Glomerular endothelial cell (primary cell): ENCODE measurements at places on chromosomes 11 and 22. TPM values are rescaled to one million over a fixed set of nuclear protein-coding genes. Genes with fewer than 3 reads are reported as not detected.

- DNase-seq, result no peak
Observed at GRCh38 chr22:42560781-42561180, 7.0 kb downstream of the SERHL2 start.

DNA sequence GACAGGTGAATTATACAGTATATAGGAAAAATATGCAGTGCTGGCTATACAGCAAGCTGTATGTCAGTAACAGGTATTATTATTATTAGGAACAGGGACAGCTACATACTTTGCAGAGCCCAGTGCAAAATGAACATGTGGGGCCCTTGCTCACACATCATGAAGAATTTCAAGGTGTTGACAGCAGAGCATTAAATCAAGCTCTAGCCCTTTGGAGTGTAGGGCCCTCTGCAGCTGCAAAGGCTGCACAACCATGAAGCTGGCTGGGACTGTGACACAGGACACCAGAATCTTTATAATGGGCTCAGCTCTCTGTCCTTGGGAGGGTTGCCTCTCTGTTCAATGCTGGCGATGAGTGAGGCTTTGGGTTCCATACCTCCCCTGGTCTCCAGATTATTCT lies 44.9 kb upstream of the DAGLA start:
- DNase-seq, result no peak

DNA sequence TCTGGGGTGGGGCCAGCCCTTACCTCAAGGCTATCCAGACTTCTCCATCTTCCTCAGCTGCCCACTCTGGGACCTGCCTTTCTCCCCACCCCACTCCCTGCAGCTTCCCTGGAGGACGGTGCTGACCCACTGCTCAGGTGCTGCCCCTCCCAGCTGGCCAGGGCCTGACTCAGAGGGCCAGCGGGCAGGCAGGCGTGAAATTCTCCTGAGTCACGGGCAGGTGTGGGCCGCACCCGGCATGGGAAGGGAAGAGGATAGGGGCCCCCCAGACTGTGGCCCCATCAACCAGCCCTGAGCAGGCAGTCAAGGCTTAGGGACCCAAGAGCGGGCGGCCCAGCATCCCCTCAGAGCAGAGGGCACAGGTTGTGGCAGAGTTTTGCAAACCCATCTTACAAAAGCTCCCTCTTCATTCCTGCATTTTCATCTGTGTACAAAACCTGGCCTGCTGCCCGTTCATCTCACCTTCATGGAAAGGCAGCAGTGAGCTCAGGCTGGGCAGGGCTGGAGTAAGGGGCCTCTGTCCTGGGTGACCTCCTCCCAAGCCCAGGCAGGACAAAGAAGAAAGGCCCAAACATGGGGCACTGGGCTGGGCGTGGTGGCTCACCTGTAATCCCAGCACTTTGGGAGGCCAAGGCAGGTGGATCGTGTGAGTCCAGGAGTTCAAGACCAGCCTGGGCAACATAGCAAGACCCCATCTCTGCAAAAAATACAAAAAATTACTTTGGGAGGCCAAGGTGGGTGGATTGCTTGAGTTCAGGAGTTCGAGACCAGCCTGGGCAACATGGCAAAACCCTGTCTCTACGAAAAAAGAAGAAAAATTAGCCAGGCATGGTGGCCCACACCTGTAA lies 6.1 kb downstream of the RHOD start:
- no peak for DNase-seq

DNA sequence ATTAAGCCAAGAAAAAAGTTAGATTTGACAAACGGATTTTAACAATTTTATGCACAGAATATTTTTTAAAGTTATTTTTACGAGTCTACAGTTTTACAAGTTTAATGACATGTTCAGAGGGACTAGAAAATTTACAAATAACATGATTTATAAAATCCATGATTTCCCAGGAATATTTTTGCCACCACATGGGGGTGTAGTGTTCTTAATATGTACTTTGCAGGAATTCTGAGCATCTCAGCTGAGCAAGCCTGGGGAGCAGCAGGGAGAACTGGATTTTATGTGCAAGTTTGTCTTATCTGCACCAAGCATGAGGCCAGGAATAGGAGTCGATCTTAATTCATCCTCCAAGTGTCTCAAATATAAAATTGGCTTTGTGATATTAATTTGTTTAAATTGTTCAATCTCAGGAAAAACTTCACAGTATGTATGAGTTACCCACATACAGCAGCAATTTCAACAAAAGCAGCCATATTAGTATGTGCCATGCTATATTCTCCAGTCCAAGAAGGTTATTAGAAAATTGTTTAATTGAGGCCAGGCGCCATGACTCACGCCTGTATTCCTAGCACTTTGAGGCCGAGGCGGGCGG lies 826.3 kb downstream of the DLG2 start:
- no peak for DNase-seq

DNA sequence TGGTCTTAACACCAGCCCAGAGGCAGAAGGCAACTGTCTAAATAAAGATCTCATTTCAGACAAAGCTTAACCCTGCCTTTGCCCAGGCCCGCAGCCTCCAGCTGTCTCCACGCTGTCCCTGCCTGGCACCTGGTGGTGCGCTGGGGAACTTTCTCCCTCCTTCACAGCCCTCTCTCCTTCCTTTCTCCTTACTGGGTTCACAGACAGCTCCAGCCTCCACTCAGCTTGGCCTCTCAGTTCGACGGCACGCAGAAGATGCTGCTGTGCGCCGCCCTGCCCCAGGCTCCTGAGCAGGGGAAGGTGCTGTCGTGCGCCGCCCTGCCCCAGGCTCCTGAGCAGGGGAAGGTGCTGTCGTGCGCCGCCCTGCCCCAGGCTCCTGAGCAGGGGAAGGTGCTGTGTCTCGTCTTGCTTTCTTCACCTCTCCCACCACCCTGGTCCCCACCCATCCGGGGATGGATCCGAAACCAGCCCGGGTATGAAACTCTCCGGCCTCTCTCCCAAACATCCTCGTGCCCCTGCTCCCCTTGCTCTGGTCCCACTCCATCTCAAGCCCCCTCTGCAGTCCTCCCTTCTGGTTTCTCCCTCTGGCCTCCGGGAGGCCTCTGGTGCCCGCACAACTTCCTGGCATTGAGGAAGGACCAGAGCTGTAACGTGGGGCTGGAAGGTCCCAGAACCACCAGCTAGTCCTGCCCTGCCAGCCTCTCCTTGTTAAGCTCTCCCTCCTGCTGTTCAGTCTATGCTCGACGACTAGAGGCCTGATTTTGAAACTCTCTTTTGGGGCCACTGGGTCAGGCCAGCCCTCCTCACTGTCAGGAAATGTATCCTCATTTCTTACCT lies 22.9 kb upstream of the JAM3 start:
- DNase-seq, result no peak

DNA sequence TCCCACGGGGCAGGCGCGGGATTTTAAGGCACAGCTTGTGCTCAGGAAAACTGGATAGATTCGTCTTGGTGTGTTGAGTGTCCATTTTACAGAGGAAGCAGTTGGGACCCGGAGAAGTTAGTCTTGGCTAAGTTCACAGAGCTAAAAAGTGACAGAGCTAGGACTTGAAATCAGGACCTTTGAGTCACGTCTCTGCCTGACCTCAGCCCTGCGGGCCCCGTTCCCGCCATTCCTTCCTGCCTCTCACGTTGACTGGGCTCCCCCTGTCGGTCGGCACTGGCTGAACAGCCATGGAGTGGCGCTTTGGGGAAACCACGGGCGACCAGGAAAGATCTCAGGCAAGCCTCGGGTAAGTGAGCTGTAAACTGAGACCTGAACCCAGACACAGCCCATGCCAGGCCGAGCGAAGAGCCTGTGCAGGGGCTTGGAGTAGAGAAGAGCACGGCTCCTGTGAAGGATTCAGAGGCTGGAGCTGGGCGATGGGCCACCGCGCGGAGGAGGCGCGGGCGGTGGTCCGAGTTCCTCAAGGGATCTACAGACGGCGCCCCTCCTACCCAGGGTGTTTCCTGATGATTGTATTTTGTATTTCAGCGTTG lies 54.1 kb downstream of the WNT11 start:
- DNase-seq, result peak; percentile 36

DNA sequence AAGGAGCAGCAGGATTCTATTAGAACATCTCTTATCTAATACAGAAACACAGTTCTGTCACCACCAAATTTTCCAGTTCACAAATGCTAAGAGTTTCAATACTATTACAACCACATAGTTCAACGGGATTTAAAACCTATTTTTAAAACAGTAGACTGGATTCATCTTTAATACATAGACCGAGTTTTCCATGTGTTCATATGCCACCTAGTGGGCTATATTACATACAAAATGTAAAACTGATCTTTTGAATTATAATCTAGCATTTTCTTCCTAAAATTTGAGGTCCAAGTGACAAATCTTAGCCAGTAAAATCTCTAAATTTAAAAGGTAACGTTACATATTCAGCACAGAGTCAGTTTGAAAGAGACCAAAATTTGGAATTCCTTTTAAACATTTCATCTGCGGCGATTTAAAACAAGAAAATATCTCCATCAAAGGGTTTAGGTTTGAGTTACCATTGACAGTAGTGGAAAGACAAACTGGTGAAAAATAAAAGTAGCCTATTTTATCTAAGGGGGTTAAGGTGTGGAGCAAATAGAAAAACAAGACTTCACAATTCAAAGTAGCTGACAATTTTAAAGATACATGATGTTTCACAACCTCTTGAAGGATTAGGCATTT lies 269.3 kb upstream of the MPPED2 start:
- peak; percentile 3 for DNase-seq

DNA sequence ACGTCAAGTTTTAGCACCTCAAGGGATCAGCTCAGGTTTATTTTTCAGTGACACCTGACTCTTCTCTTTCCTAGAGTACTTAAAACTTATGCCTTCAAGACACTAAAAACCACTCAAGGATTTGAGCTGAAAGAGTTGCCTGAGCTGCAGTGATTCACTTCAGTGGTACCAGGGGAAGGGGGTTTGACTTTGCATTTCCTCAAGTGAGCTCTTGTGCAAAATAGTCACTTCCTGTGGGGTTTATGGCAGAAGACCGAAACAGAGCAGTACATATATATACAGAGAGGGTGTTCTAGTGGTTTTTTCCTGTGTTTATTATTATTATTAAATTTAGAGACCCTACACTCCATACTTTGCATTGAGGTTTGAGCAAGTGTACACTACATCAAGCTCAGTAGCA lies 60.7 kb downstream of the DBX1 start:
- DNase-seq, result no peak

- DNase-seq, result no peak
Observed at GRCh38 chr11:74739546-74740270, 8.5 kb upstream of the CHRDL2 start.

GRCh38 chr22:48853627-48854240 lies 973.9 kb downstream of the BRD1 start:
- DNase-seq, result no peak

DNA sequence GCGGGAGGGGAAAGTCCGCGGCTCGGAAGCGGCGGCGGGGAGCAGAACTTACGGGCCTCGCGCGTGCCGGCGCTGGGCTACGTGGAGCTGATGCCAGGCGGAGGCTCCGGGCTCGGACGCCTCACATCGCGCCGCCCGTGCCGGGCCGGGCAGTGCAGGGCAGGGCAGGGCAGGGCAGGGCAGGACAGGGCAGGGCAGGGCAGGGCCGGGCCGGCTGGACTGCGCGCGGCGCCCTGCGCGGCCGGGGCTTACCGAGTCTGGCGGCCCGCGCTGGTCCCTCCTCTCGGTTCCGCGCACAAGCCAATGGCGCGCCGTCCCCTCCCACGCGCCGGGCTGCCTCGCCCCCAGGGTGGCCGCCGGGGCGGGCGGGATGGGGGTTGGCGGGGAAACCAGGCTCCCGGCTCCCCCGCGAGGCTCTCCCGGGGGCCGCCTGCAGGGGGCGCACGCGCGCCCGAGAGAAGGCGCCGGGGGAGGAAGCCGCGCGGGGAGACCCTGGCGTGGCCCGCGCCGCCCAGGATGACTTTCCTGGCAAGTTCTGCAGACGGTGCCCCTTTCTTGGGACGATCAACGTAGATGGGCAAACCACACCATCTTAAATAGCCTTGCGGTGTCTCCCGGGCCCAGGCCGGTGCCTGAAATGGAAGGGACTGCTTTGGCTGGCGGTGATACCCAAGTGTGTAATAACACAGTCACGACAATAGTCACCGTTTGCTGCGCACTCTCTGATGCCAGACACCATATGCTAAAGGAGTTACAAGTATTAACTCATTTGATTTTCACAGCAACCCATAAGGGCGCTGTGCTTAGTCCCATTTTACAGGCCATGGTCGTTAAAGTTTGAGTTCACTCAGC lies at the start of gene TP53I11:
TP53I11 (minus strand) TSS at position 259 of the 852 bp plus-strand sequence. CDS start 12,548 bp downstream, outside the sequence.
- DNase-seq, result no peak

DNA sequence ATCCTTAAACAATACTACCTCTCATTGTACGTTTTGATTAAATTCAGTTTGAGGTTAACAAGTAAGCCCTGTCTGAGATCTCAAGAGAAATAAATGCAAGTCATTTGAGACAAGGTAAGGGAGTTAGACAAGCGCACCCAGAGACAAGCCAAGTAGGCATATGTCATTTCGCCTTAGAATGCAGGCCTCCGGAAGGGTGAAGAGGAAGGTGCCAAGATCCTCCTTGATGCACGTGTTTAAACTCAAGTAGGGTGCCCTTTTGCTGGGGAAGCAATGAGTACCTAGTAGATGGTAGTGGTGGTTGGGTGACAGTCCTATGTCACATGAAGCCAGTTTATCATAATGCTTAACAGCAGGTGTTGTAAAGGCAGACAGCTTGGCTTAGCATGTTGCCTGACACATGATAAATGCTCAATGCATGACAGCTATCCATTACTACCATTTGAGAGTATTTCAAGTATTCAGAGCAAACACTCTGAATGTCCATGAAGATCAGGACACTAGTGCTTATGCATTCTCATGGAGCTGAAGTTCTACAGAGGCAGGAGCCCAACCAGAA lies 415.9 kb downstream of the TMEM135 start:
- no peak for DNase-seq

- DNase-seq, result no peak
Observed at GRCh38 chr11:128868841-128869671, 2.0 kb upstream of the KCNJ1 start.

DNA sequence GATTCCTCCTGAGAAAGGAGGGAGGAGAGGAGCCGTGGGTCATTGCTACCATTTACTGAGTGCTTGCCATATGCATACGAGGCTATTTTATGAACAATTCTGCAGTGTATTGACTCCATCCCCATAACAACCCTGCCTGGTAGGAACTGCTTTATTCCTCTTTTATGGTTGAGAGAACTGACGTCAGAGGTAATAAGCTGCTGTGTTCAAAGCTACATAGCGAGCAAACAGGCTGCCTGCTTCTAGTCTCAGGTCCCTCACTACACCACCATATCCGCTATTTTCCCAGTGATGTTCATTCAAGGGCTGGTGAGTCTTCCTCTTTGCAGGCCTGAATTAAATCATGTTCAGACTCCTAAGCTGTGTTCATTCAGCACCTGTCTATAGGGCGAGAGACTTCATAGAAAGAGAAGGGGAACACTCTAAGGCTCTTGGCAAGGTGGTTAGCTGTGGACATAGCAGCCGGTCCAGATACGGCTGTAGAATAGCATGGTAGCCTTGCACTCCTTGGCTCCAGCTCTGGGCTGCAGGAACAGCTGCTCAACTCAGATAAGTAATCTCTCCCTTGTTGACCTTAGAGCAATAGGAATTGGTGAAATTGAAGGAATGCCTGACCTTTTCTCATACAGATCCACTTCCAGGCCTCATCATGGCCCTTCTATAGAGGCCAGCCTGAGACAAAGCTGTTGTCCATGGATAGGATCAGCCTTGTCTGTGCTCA lies 82.6 kb downstream of the MICAL2 start:
- DNase-seq, result no peak

GRCh38 chr11:29187215-29187614 lies 829.6 kb downstream of the KCNA4 start:
- no peak for DNase-seq

VPS37C gene
- 19.5 and 27.8 TPM in 2 replicates for total RNA-seq

BARX2 gene
- total RNA-seq, result not detected in 2 replicates

ACRV1 gene
- total RNA-seq, result not detected in 2 replicates

MMP8 gene
- not detected in 2 replicates for total RNA-seq

ZNF195 gene
- total RNA-seq, result 16.9 and 27.2 TPM in 2 replicates

KRTAP5-2 gene
- not detected in 2 replicates for total RNA-seq

OR52M1 gene
- total RNA-seq, result not detected in 2 replicates

PTPRCAP gene
- 2.2 TPM in 1 of 2 replicates, not detected in the other for total RNA-seq

PTGDR2 gene
- not detected in 2 replicates for total RNA-seq

APOA5 gene
- total RNA-seq, result not detected in 2 replicates
